Pulmonary artery endothelial cell (primary cell): ENCODE measurements at places on chromosomes 4 and X. TPM values are rescaled to one million over a fixed set of nuclear protein-coding genes. Genes with fewer than 3 reads are reported as not detected.
A peak's percentile ranks its signal among the peaks of the same experiment; 100 is the strongest.

DNA sequence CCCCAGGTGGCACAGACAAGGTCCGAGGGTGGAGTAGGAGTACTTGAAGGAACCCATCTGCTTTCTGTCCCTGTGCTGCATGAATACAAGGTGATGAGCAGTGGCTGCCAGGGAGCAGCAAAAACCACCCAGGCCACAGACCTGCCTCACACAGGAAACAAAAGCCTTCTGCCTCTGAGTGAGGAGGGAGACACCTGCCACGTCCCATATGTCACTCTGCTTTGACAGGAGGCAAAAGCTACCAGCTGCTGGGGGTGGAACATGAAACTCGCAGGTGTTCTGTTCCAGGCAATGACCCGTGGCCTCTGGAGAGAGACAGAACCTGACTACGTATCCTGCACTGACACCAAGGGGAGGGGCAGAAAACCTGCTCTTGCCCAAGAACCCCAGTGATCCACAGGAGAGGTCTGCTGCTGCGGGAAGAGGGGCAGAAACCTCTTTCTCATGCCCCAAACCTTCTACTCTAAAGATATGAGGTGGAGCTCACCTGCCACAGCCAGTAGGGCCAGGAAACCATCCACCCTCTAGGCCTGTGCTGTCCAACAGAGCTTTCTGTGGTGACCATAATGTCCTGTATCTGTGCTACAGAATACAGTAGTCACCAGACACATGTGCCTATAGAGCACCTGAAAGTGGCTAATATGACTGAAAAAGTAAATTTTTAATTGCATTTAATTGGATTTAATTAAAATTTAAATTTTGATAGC lies 172.9 kb downstream of the PRDM5 start:
- no peak for DNase-seq

GRCh38 chr4:26885912-26886274 lies 25.3 kb downstream of the STIM2 start:
- DNase-seq: no peak

Gene CLNK
- not detected in 2 replicates for total RNA-seq

GRCh38 chr4:182203872-182204411 lies 39.3 kb upstream of the TENM3 start:
- no peak for DNase-seq

DNA sequence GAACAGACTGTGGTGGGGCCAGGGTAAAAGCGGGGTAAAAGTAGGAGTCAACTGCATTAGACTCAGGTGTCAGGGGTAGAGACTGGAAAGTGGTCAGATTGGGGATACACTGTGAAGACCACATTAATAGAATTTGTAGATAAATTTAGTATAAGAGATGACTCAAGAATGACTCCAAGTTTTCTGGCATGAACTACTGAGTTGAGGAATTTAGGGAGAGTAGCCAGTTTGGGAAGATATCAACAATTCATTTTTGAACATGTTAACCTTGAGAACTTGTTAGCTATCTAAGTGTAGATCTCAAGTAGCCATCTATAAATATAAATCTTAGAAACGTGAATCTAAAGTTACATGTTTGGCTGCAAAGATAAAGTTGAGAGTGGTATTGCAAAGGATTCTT lies 206.9 kb upstream of the HCCS start:
- DNase-seq: no peak

DNA sequence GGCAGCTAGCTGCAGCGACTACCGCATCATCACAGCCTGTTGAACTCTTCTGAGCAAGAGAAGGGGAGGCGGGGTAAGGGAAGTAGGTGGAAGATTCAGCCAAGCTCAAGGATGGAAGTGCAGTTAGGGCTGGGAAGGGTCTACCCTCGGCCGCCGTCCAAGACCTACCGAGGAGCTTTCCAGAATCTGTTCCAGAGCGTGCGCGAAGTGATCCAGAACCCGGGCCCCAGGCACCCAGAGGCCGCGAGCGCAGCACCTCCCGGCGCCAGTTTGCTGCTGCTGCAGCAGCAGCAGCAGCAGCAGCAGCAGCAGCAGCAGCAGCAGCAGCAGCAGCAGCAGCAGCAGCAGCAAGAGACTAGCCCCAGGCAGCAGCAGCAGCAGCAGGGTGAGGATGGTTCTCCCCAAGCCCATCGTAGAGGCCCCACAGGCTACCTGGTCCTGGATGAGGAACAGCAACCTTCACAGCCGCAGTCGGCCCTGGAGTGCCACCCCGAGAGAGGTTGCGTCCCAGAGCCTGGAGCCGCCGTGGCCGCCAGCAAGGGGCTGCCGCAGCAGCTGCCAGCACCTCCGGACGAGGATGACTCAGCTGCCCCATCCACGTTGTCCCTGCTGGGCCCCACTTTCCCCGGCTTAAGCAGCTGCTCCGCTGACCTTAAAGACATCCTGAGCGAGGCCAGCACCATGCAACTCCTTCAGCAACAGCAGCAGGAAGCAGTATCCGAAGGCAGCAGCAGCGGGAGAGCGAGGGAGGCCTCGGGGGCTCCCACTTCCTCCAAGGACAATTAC lies 1.4 kb downstream of the AR start:
- DNase-seq: no peak

DNA sequence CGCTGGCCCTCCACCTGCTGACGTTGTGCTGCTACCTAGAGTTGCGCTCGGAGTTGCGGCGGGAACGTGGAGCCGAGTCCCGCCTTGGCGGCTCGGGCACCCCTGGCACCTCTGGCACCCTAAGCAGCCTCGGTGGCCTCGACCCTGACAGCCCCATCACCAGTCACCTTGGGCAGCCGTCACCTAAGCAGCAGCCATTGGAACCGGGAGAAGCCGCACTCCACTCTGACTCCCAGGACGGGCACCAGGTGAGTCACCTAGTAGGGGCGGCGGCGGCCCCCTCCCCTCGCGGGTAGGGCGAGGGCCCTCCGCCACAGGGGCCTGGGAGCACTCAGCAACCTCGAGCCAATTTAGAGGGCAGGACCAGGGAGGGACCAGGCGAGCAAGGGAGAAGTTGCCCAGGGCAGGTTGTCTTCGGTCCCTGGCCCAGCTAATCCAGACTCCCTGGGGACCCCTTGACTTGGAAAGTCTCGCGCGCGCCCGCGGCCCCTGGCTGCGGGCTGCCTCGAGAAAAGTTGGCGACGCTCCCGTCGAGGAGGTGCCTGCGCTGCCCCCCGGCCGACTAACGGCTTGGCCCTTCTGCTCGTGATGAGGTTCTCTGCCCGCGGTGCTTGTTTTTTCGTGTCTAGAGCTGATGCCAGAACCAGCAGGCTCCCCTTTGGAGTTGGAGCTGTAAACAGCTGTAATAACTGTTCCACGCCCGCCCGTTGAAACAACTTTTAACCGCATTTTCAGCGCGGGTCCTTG lies 717 bp downstream of the EDA start:
- no peak for DNase-seq

Gene GAB1
- total RNA-seq: 7.3 and 16.5 TPM in 2 replicates

Gene TXLNG
- total RNA-seq: 5.6 and 6.6 TPM in 2 replicates

- peak; percentile 43 for DNase-seq
These were observed 84.1 kb downstream of the TMEM164 start for GRCh38 chrX:110086916-110087484.
